ENCODE measurements at places on chromosomes 6 and 20.

DNA sequence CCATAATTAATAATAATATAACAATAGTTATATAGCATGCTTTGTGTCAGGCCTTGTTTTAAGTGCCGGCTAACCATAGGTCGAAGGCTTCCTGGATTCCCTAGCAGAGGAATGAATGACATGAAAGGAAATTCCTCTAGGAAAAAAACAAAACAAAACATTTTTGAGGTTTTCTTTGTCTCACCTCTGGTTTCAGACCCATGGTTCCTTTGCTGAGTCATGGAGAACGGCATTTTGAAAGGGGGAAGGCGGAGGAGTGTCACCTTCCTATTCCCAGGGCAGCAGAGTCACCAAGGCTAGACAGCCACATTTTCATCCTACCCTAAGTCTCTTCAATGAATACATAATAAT, 25.3 kb upstream of the CCND3 start:
- no peak for DNase-seq

DNA sequence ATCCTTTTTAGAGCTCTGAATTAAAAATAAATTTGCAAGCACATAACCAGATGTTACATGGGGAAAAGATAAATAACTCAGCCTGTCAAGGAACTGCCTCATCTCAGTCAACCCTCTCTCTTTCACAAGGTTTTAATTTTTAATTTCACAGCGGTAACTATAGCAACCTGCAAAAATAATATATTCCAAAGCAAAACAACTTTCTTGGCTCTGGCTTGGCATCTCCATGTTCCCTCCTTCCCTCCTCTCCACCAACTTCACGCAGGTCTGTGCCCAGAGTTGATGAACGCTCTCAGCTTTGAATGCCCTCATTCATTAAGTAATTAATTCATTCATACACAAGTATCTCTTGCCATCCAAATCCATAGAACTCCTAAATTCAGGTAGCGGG, 32.5 kb upstream of the SIRPA start:
- DNase-seq, result no peak

DNA sequence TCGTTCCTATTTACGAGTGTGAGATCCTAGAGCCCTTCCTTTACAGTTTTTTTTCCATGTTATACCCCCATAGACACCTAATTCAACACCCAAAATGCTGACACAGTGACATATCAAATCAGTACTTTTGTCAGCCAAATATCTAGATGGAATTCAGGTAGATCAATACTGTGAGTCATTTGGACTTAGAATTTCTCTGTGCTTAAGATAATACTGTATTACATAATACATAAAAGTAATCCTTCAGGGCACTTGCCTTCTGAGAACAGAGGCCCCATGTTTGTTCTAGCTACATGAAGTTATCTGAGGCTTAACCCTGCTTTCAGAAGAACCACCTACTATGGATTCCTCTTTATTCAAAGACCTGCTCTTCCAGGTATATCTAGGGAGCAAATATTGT, 623.1 kb downstream of the PHF3 start:
- no peak for DNase-seq

GRCh38 chr20:32467506-32468312, 109.6 kb downstream of the ASXL1 start:
- DNase-seq, result no peak

DNA sequence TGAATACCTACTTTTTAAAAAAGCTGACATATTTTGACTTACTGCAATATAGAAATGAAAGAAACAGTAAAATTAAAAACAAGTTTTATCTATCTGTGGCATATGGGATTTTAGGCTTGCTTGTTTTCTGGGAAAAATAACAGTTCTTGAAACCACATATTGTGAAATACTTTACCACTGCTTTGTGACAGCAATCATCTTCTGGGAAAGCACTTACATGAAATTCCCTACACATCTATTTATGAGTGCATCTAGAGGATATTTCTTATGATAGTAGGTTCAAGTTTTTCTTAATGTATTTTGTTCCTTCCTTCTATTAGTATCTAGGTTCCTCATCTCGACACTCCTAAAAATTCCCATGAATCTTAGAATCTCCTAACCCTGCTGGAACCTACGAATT, 75.2 kb downstream of the STXBP5 start:
- no peak for DNase-seq

DNA sequence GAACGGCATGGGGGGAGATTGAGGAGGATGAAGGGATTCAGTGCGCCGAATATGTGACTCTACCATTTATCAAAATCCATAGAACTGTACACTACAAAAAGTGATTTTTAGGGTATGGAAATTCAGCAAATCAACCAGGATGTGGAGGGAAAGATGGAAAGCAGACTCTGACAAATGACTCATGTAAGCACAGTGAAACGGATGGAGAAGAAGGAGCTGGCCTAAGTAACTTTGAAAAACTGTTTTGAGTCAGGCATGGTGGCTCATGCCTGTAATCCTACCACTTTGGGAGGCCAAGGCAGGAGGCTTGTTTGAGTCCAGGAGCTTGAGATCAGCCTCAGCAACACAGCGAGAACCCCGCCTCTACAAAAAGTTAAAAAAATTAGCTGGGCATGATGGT, 39.2 kb downstream of the MUC22 start:
- no peak for DNase-seq

DNA sequence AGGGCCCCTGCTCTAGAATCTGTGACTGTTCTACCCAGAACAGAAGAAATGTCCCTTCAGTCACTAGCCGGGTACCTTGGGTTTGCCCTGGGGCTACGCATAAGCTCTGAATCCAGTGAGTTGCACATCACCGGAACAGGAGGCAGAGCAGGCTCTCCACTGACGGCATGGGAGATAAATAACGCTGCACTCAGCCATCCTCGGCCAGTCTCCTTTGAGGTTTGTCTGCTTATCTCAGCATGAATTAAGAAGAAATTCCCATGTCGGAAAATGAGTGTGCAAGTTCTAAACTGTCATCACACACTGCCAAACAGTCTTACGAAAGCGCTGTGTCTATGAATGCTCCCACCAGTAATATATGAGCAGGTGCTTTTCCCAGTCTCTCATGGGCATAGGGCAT, 90.8 kb downstream of the FAM50B start:
- DNase-seq, result no peak

- no peak for DNase-seq
Measured at GRCh38 chr6:132252113-132252512, 149.2 kb downstream of the MOXD1 start.

DNA sequence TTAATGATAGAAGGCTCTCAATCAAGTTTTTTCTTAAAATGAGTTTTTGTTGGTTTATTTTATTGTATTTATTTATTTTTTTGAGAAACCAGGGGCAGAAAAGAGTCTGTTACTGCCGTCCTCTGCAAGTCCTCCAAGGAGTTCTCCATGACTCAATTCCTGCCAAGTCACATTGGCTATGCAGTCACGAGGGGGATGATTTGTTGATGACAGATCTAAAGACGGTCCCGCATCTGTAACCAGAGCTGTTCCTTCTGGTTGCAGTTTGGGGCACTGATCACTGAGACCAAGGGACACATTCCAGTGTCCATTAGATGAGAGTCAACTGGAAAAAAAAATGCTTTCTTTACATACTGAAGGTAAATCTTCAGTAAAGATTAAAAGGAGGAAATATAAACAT, 13.9 kb upstream of the TSHZ2 start:
- no peak for DNase-seq

GRCh38 chr6:39381550-39382140, 59.1 kb upstream of the KCNK16 start:
- no peak for DNase-seq

DNA sequence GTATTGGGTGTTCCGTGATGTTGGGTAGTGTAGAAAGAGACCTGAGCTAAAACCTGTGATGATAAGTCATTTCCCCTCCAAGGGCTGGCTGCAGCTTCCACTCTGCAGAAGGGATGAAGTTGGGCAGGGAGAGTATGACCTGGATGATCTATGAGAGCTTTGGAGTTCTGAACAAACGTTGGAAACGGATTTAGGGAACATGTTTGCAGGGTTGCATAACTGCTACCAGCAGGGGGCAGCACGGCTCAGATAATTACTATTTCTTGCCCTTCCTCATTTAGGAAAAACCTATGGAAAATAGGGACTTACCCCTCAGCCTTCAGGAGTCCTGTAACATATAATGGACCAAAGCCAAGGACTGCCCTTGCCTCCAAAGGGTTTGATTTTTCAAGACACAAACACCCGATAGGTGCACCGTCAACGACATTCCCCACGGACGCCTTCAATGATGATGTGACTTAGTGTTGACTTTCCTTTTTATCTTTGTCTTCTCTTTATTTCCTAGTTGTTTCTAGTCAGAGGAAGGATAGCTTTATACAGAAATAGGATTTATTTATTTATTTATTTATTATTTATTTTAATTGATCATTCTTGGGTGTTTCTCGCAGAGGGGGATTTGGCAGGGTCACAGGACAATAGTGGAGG, 164.9 kb upstream of the SASH1 start:
- no peak for DNase-seq

DNA sequence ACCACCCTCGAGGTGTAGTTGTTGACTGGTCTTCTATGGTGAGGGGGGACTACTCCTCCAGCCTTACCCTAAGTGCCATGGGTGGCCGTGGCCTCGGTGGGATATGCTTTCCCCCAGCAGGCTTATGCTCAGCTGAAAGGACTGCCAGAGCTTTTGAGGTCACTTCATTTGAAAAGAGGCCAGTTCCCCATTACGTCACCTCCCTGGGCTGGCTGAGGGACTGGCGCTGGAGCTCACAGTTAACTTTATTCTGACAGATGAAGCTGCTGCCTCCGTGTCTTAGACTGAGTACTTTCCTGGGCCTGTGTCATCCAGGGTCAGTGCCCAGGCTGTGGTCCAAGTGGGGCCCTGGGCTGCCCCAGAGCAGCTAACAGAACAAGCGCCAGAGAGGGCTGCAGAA, 42.8 kb upstream of the PCMTD2 start:
- no peak for DNase-seq

GRCh38 chr20:35708502-35708901, 9.3 kb downstream of the ROMO1 start:
- DNase-seq, result no peak

- DNase-seq, result no peak
Measured at GRCh38 chr6:5416250-5416649, 154.9 kb downstream of the FARS2 start.

All from substantia nigra (tissue), 51 donors.